ENCODE measurements at places on chromosomes 16 and 17.

GRCh38 chr16:77470851-77471250 lies 36.0 kb upstream of the ADAMTS18 start:
- H3K27me3 ChIP-seq = no peaks in the 10 kb centered on the region
- DNase-seq = no peak
- no peaks in the 10 kb centered on the region for H3K36me3 ChIP-seq
- no peak overlapping the region for H3K27ac ChIP-seq

GRCh38 chr17:7367918-7368598 lies 12.8 kb upstream of the TNK1 start:
- no peak overlapping the region for H3K4me3 ChIP-seq
- H3K36me3 ChIP-seq = no peaks in the 10 kb centered on the region
- peaks cover 9% of the 10 kb centered on the region for H3K4me1 ChIP-seq
- H3K27ac ChIP-seq = no peak overlapping the region
- peaks cover 30% of the 10 kb centered on the region for H3K27me3 ChIP-seq

DNA sequence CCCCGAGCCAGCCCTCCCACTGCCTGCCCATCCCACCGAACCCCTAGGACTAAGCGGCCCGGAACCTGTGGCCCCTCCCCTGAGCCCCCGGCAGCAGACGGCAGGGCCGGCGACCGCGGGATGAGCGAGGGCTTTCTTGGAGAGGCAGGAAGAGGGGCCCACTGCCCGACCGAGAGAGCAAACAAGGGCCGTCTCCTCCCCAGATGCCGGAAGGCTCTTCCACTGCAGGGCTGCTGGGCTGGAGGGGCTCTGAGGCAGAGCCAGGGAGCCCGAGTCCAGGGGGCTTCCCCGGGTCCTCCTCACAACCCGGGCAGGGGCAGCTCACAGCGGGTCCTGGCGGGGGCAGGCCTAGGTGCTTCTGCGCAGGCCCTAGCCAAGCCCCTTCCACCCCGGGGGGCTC lies 2.9 kb downstream of the PERCC1 start:
- H3K36me3 ChIP-seq = no peaks in the 10 kb centered on the region
- no peak overlapping the region for H3K4me3 ChIP-seq
- H3K4me1 ChIP-seq = no peaks in the 10 kb centered on the region
- H3K27ac ChIP-seq = no peak overlapping the region

DNA sequence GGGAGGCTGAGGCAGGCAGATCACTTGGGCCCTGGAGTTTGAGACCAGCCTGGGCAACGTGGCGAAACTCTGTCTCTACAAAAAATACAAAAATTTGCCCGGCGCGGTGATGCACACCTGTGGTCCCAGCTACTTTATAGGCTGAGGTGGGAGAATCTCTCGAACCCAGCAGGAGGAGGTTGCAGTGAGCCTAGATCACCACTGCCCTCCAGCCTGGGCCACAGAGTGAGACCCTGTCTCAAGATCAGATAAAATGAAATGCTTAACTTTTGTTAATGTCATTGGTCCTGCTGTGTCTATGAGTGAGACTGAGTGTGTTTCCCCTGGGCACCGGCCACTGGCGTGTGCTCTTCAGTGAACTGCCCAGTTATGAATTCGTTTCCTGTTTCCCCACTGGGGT lies 10.5 kb downstream of the FAM234A start:
- no peak overlapping the region for H3K4me3 ChIP-seq
- H3K27me3 ChIP-seq = no peaks in the 10 kb centered on the region
- peaks cover 3% of the 10 kb centered on the region for H3K4me1 ChIP-seq
- no peak for DNase-seq

GRCh38 chr16:55207693-55208428 lies 116.1 kb upstream of the IRX6 start:
- no peak overlapping the region for H3K27ac ChIP-seq
- DNase-seq = no peak
- no peaks in the 10 kb centered on the region for H3K36me3 ChIP-seq
- H3K4me1 ChIP-seq = no peaks in the 10 kb centered on the region
- no peak overlapping the region for H3K4me3 ChIP-seq
- H3K27me3 ChIP-seq = no peaks in the 10 kb centered on the region

DNA sequence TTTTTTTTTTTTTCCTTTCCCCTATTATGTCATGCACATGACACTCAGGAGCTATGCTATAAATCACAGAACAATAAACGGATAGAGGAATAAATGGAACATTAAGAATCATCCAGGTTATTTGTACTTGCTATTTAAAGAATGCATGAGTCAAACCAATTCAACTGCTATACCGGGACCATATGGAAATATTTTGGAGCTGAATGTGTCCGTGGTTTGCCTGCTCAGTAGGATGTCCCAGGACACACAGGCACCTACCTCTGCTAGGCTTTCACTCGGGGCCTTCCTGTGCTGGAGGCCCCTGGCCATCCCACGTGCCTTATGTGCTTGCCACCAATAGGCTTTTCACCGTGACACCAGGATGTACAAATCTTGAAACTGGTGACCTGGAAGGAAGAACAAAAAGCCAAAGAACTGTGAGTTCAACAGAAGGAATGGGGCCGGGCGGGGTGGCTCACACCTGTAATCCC lies 15.3 kb upstream of the SEC14L1 start:
- DNase-seq = peak; percentile 92
- peak overlapping the region; percentile 91 for H3K27ac ChIP-seq
- H3K4me1 ChIP-seq = peaks cover 76% of the 10 kb centered on the region

DNA sequence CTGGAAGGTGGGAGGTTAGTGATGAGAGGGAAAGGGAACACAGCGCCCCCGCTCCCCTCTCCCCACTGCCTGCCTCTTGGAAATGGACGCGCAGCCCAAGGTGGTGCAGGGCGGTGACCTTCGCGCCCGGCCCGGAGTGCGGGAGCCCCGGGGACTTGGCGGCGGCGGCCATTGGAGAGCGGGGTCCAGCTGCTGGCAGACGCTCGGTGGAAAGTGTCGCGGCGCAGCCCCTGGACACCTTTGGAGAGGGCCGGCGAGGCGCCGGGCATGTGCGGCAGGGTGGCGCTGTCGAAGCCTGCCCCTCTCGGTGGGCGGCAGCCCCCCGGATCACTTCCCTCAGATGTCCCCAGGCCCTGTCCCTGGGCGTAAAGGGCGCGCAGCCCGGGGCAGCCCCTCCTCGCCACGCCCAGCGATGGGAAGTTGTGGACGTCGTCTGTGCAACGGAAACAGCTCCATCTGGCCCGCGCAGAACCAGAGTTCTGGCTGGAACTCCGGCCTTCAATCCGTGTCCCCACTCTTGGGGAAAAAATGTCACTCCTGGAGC lies 16.7 kb downstream of the SALL1 start:
- peaks cover 29% of the 10 kb centered on the region for H3K36me3 ChIP-seq
- H3K4me3 ChIP-seq = no peak overlapping the region
- no peaks in the 10 kb centered on the region for H3K27me3 ChIP-seq
- DNase-seq = no peak
- no peaks in the 10 kb centered on the region for H3K4me1 ChIP-seq

- peaks cover 6% of the 10 kb centered on the region for H3K4me1 ChIP-seq
- H3K36me3 ChIP-seq = no peaks in the 10 kb centered on the region
- DNase-seq = no peak
- H3K4me3 ChIP-seq = no peak overlapping the region
These were observed 11.7 kb downstream of the TMEM100 start for GRCh38 chr17:55710829-55711496.

GRCh38 chr16:75264457-75264998 lies 13.1 kb upstream of the BCAR1 start:
- H3K36me3 ChIP-seq = peaks cover 15% of the 10 kb centered on the region
- H3K27ac ChIP-seq = peak overlapping the region; percentile 80
- peaks cover 54% of the 10 kb centered on the region for H3K4me1 ChIP-seq
- no peak for DNase-seq
- peak overlapping the region; percentile 88 for H3K4me3 ChIP-seq

DNA sequence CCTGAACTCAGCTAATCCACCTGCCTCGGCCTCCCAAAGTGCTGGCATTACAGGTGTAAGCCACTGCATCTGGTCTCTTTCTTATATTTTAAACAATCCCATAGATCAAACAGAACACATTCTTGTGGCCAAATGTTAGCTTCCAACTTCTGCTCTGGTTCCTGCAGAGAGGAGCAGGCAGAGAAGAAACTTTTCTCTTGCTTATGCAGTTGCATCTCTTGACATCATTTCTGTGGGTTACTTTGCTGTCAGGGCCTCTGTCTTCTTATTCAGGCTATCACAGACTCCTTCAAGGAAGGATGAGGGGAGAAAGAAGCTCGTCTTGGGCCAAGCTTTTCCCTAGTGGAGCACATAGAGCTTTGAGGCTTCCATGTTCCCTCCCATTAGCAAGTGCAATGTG lies 7.8 kb downstream of the HSD17B2 start:
- no peak overlapping the region for H3K27ac ChIP-seq
- no peaks in the 10 kb centered on the region for H3K36me3 ChIP-seq
- H3K4me3 ChIP-seq = no peak overlapping the region
- peaks cover 1% of the 10 kb centered on the region for H3K27me3 ChIP-seq

GRCh38 chr17:12318571-12319266 lies 298.0 kb downstream of the MAP2K4 start:
- peaks cover 54% of the 10 kb centered on the region for H3K4me1 ChIP-seq
- H3K36me3 ChIP-seq = peaks cover 5% of the 10 kb centered on the region
- peaks cover 5% of the 10 kb centered on the region for H3K27me3 ChIP-seq
- peak overlapping the region; percentile 79 for H3K27ac ChIP-seq

DNA sequence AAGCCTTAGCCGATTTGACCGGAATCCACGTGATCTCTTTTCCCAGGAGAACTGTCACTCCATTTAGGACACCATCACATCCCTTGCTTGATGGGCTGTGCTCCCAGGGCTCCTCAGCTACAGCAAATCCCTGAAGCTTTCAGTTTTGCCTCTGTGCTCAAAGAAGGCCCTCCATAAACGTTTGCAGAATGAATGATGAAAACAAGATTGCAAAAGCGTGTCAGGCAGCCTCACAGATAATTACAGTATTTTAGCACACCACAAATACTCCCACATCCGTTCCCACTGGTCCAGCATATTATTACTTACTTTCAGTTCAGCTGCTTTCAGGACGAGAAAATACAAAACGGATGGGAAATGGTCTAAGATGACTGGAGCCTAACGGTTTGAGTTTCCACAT lies 84.6 kb downstream of the USP31 start:
- H3K4me3 ChIP-seq = no peak overlapping the region
- H3K27me3 ChIP-seq = no peaks in the 10 kb centered on the region
- H3K27ac ChIP-seq = no peak overlapping the region
- no peak for DNase-seq
- peaks cover 14% of the 10 kb centered on the region for H3K36me3 ChIP-seq

DNA sequence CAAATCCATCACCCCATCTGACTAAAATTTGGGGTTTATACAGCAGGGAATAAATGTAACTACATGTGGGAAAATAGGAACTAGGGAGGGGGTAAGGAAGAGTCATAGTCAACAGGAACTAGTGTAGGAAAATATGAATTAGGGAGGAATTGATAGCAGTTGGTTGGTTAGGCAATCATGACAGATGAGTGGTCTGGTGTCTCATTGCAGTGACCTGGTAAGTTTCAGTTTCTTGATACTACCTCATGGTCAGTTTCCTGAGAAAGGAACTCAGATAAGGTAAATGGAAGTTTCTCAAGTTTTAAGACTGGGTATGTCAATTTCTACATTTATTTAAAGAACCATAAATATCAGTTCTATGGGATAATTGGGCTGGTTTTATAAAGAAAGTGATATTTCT lies 442.3 kb downstream of the NPIPA7 start:
- DNase-seq = no peak
- H3K27ac ChIP-seq = no peak overlapping the region

DNA sequence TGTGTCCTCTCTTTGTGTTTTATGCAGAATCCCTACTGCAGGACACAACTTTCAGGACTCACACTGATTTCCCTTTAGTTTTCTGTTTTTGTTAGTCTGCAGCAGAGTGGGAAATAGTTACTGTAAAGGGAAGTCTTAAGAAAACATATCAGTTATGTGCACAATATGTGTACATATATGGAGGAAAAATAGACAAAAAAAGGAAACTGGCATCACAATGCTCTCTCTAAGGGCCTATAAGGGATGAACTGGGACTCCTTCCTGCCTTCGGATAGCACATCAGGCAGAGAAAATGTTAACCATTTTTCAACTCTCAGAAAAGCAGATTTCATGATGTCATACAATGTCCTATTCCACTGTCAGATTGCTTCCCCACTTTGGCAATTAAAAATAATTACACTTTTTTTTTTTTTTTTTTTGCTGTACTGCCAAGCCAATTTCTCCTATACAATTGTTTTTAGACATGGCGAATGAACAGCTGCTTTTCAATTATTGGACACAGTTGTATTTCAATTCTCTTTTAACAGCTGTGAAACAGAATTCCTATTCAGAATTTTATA lies 112.5 kb upstream of the KCNJ16 start:
- peaks cover 7% of the 10 kb centered on the region for H3K36me3 ChIP-seq
- H3K27me3 ChIP-seq = peaks cover 6% of the 10 kb centered on the region
- no peak for DNase-seq

DNA sequence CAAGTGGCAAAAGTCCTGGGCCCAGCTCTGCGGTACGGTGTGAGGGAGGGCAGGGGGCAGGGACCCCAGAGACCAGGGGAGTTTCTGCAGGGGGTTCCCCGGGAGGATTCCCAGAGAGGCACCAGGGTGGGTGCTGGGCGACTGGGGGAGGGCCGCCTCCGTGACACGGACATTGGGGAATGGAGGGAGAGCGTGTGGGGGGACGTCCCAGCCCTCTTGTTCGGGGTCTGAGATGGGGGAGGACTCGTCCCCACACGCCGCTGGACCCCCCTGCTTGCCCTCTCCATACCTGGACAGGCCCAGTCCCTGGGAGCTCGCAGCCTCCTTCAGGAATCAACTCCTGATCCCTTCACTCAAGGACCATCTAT lies 26.3 kb upstream of the C1QTNF8 start:
- DNase-seq = no peak
- H3K4me1 ChIP-seq = no peaks in the 10 kb centered on the region
- no peaks in the 10 kb centered on the region for H3K27me3 ChIP-seq
- no peak overlapping the region for H3K27ac ChIP-seq
- no peak overlapping the region for H3K4me3 ChIP-seq

DNA sequence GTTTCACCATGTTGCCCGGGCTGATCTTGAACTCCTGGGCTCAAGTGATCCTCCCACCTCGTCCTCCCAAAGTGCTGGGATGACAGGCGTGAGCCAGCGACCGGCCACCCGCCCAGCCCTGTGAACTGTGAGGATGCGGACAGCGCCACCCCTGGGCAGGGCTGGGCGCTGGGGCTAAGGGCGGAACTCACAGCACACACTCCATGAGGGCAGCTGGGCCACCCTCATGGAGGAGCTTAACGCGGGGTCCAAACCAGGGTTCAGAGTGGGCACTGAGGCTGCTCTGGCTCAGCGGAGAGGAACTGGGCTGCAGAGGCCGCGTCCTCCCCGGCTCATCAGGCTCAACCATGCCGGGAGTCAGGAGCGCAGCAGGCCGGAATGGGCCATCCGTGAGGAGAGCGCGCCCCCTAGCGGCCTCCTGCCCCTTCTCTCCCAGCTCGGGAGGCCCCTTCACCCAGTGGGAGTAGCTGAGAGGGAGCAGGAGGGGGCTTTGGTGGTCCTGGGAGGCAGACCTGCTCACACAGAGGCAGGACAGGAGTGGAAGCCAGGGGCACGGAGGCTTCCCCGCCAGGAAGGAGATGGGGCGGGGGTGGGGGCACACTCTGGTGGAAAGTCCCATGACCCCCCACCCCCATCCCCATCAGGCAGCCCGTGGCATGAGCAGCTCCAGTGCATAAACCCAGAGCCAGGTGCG lies 13.8 kb downstream of the CORO7 start:
- H3K27me3 ChIP-seq = peaks cover 2% of the 10 kb centered on the region
- peak; percentile 63 for DNase-seq
- H3K4me1 ChIP-seq = 0 out of 2 replicates have a peak, but pooled peaks cover 4% of the 10 kb centered on the region
- no peak overlapping the region for H3K4me3 ChIP-seq

GRCh38 chr17:80152081-80152702 lies 5.3 kb upstream of the EIF4A3 start:
- H3K27ac ChIP-seq = no peak overlapping the region
- DNase-seq = no peak
- H3K27me3 ChIP-seq = peaks cover 4% of the 10 kb centered on the region
- H3K4me3 ChIP-seq = no peak overlapping the region

All from HFFc6 (cell line).